Foreskin fibroblast (primary cell): ENCODE measurements at places on chromosomes 7 and 10.

- DNase-seq, result peak; percentile 93
Observed at GRCh38 chr7:90111-91063, 102.0 kb upstream of the FAM20C start.

GRCh38 chr10:76133597-76134255 lies 702.3 kb downstream of the LRMDA start:
- DNase-seq, result peak; percentile 37

DNA sequence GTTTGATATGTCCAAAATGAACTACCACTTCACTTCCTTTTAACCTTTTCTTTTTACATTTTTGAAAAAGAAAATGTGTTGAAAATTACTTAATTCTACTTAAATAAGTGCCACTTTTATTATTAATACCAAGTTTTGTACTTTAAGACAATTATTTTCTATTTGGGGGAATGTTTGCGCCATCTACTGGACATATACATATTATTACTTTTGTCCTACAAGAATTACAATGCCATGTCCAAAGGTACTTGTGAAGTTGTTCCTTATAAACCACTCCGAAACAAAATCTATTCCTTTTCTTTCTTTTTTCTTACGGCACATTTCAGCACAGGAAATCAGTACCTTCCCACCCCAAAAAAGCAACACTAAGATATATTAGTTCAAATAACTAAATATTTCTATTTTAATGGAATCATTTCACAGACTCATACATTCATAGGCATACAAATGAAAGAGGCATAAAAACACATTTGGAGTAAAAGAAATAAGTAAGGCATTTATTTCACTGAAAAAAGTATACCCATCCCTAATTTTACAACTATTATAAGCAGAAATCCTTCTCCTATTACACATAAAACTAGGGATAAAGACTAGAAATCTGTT lies 169.9 kb downstream of the RNF133 start:
- DNase-seq, result peak; percentile 2

GRCh38 chr7:32583791-32584190 lies 88.5 kb downstream of the AVL9 start:
- peak; percentile 96 for DNase-seq

DNA sequence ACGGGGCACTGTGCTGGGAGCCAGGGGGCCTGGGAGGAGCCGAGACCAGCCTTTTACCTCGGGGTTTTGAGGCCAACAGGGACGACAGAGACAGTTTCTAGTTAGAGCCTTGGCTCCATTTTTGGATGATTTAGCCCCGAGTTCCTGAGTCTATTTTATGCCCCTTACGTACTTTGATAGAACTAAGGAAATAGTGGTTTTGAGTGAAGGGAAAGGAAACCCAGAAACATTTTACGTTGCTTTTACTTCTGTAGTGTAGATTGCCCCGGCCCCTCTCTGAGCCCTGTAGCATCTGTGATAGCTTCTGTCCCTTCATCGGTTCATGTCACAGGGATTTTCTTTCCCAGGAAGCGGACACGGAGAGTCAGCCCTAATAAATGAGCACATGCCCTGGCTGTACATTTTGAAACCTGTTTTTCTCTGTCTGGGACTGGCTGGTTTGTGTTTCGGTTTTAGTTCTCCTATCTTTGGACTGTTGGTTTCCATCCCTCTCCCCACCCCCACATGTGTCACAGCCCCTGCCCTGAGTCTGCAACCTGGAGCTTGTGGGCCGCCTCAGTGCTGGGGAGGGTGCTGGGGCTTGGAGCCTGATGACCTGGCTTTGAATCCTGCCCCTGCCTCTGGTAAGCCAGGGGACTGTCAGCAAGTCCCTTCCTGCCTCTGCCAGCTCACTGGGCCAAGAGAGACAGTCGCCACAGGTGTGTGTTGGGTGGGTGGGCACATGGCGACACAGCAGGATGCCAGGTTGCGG lies 6.9 kb upstream of the ORAI2 start:
- DNase-seq, result no peak

GRCh38 chr10:58955615-58956014 lies 220.8 kb upstream of the PHYHIPL start:
- DNase-seq, result no peak

- DNase-seq, result peak; percentile 91
Observed at GRCh38 chr7:116953906-116954838, 871 bp downstream of the ST7 start.
